Chondrocyte (in vitro differentiated cells): ENCODE measurements at places on chromosomes 2 and 18.

GRCh38 chr18:76972846-76973519 lies 150.6 kb downstream of the ZNF236 start:
- no peak for DNase-seq

DNA sequence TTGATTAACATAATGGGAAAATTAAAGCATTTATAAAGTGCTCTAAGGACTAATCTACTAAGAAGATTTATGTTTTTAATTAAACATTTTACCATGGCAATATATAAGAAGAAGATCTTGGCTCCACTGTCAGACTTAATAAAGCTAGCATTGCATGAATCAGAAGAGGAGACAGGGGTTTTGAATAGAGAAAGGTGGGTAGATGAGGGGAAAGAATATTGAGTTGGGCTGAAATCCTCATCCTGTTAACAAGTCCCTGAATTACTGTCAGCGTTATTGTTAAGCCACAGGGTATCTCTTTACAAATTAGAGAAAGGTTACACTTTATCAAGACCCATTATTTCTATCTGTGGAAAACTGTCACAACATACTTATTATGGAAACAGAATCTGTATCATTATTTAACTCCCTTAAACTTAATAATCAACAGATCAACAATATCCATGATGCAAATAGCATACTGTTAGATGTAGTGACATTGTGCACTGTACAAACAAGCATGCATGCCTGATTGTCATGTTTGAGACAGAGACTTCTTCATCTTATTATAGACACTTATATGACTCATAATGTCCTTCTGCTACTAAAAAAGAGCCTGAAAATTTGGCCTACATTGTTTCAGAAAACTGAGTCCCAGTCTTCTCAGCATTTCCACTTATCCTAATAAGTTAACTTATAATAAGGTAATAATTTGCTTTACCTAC lies 304.1 kb downstream of the NRXN1 start:
- DNase-seq: no peak

- no peak for DNase-seq
Measured at GRCh38 chr2:88061295-88061694, 5.7 kb upstream of the KRCC1 start.

DNA sequence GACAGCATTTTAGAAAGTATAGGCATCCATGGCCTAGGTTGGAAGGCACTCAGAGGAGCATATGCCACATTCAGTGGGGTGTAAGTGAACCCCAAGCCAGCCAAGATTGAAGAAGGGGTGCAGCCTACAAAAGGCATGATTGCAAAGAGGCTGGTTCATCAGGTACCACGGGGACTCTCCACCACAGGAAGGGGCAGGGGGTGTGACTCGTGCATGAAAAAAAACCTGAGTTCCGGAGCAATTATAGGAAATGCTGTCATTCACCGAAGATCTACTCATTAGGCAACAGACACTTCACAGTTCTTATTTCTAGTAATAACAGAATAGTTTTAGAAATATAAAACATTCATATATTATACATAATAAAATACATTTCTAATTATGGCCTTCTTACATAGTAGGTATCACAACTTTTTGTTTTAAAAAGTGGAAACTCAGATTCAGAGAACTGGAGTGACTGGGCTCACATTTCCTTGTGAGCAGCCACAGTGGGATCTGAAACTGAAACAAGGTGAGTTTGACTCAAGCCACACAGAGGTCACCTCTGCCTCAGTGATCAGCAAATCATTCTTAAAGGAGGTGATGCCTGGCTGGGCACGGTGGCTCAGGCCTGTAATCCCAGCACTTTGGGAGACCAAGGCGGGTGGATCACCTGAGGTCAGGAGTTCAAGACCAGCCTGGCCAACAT lies 188.4 kb upstream of the GYPC start:
- no peak for DNase-seq

DNA sequence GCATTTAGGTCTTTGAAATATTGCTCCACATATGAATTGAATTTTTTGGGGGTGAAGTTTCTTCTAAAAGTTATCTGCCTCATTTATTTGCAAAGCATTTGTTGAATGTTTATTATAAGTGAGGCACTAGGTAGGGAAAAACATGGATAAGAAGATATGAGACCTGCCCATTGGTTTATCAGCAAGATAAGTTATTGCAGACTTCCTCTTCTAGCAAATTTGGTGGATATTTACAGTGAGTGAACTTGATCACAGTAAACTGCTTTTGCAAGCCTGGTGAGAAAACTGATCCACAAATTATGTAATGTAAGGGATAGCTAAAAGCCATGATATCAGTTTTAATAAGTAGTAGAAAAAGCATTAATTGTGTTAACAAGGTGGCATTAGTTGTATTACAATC lies 364.8 kb downstream of the SOCS6 start:
- DNase-seq: no peak

DNA sequence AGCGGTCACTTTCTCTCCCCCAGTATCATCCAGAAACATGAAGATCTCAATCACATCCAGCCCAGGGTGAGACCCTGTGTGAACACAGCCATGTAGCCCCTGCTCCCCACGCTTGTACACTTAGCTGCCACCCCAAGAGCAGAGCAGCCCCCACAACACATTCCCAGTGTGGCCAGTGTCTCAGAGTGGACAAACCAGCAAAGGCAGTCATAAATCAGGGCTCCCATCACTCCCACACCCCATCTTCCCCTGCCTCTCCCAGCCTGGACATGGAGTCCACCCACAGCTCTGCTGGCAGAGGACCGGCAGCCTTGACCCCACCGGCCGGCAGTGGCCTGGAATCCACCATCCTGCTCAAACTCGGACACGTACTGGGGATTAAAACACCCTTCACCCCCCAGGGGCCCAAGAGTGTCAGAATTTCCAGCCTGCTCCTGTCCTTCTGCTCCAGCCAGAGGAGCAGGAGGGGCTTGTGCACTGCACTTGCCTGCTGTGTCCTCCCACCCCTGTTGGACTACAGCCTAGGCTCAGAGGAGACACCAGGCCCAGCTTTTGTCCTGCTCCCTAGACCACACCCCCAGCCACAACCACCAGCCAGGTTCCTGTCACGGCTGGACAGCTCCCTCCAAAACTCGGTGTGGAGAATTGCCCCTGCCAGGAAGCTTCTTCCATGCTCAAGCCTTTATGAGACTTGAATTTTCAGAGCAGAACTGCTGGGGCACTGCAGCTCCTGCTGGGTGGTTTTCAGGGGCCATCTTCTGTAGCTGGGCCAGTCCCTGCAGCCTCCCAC lies 206.1 kb downstream of the SMAD2 start:
- no peak for DNase-seq

- no peak for DNase-seq
Measured at GRCh38 chr2:237434866-237435311, 20.9 kb upstream of the COL6A3 start.

DNA sequence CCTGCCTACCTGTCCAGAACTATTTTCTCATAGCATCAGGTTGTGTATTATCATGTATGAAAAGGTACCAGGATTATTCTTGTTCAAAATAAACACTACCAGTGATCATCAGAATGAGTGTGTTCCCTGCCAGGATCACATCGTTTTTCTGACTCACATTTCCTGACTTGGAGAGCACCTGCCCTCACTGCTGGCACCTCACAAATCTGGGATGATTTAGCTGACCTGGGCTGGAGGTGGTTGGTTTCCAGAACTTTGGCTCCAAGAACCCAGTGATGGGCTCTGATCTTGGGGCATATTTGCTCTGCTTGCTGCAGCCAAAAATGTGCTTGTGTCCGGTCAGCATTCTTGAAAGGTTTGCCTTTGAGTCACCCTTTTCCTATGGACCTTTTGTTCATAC lies 836.3 kb upstream of the ACVR2A start:
- no peak for DNase-seq

DNA sequence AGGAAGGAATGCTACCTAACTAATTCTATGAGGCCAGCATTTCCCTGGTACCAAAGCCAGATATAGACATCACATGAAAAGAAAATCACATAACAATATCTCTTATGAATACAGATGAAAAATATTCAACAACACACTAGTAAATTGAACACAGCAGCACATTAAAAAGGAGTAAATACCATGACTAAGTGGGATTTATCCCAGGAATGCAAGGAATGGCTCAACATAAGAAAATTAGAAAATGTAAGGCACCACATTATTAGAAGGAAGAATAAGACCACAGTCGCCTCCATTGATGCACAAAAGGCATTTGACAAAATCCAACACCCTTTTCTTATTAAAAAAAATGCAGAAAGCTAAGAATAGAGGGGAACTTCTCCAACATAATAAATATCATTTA lies 133.9 kb downstream of the TTC32 start:
- no peak for DNase-seq

GRCh38 chr18:58416704-58417683 lies 211.9 kb downstream of the ALPK2 start:
- DNase-seq: no peak

DNA sequence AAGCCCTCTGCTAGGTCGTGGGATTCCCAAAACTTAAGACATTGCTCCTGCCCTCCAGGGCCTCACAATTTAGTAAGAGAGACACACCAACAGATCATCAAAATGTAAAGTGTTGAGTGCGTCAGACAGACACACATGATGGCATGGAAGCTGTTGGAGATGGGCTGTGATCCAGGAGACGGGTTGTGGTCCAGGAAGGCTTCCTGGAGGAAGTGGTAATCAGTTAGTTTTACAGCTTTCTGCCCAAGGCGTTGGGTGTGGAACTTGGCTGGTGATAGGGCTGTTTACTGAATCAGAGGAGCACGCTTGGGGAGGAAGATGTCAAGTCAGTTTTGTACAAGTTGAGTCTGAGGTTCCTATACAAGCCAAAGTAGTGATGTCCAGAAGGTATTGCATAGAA lies 24.0 kb upstream of the GLI2 start:
- no peak for DNase-seq

GRCh38 chr18:41532344-41533086 lies 422.5 kb upstream of the PIK3C3 start:
- no peak for DNase-seq

GRCh38 chr2:41736105-41736567 lies 311.7 kb upstream of the PKDCC start:
- no peak for DNase-seq

GRCh38 chr2:106565599-106565998 lies 78.4 kb downstream of the CD8B2 start:
- DNase-seq: no peak

DNA sequence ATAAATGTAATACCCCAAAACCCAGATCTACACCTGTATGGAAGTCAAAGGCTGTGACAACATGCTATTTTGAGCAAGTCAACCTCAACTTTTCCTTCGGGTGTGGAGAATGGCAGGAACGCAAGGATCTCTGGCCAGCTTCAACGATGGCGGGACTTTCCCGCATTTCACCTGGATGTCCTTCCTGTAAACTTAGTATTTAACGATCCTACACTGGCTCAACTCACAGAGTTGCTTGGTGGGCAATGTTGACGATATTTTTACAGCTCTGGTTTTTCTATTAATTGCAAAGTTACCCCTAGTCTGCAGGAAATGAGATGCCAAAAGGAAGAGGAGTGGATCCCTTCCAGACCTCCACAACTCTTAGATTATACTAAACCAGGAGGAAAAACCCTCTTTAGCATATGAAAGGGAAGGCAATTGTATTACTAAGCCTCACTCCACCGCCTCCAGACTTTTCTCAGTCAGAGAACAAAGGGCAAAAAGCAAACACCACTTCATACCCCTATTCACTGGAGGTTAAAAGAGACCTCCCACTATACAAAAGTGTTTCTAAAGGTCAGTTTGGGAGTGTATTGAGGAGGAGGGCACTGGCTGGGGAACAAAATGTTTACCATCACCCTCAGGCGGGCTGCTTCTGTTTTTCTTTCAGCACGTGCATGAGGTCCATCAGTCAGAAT lies 56.5 kb upstream of the ACVR1 start:
- no peak for DNase-seq

DNA sequence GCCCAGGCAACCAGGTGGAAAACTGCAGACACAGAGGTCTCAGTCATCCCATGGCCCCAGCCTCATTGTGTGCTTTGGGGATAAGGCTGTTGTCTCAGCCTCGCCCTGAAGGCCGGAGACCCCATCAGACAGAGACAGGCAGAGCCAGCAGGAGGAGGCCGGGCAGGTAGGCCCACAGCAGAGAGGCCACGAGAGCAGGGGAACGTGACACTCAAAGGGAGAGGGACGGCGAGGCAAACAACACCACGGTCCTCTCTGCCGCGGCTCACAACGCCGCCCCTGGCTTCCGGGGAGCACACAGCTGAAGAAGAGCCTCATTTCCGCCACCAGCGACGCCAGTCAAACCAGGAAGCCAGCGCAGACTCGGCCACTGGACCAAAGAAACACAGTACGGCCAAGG lies 103.3 kb downstream of the ZNF516 start:
- no peak for DNase-seq

DNA sequence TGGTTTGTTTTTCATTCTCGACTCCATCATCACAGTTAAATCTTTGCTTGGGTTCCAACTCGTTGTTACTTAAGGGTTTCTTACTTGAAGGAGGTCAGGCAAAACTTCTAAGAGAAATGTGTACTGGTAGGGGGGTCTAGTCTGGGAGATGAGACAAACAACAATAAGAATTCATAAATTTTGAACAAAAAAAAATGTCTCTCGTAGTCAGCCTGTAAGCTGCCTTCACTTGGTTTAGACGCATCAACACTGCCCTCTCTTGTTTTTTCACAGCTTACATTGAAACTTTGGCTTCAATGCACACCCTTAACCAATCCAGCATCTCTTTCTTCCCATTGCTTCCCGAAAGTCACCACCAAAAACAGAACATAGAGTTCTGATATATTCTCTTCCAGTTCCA lies 576.4 kb upstream of the PIK3C3 start:
- no peak for DNase-seq

GRCh38 chr2:169287666-169288065 lies 74.7 kb downstream of the LRP2 start:
- DNase-seq: no peak

DNA sequence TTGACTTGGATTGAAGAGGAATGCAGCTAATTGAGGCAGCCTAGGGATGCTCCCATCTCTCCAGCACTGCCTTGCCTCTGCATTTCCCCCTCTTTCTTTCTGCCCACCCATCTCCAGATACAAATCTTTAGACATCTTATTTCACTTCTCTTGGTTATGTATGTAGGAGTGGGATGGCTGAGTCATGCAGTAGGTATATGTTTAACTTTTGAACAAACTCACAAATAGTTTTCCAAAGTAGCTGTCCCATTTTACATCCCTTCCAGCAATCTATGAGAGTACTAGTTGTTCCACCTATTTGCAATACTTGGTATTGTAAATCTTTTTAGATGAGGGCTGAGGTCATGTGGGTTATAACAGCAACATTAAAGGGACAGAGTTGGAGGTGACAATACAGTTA lies 329.9 kb downstream of the DYSF start:
- DNase-seq: no peak

DNA sequence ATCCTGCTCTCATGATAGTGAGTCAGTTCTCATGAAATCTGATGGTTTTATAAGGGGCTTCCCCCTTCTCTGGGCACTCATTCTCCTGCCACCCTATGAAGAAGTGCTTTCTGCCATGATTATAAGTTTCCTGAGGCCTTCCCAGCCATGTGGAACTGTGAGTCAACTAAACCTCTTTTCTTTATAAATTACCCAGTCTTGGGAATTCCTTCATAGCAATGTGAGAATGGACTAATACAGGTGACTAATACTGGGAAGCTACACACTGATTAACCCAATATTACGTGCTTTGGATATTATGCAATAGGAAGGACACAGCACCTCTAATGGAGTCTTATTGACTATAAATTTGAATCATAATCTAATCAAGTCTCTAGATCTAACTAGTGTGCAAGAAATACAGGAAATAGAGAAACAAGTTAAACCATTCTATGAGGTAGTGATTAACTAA lies 107.2 kb upstream of the ETAA1 start:
- DNase-seq: no peak

GRCh38 chr2:644871-645270 lies 32.3 kb downstream of the TMEM18 start:
- DNase-seq: no peak
